ENCODE measurements at places on chromosomes 13 and 19.

GRCh38 chr19:42121036-42121621 lies 11.1 kb downstream of the POU2F2 start:
- no peak for DNase-seq

DNA sequence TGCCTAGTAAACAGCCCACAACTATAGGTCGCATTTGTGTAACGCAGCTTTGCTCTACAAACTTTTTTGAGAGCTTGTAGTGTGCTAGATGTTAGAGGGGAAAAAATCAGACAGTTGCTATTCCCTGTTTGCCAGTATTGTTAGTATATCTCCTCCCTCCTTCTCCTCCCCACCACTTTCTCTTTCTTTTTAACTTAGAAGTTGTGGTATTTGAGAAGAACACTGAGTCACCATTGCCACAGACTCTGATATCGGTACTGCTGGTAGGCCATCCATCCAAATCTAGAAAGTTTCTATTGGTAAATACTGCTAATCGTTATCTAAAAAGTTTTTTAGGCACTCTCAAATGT lies 666 bp downstream of the POMP start:
- no peak for DNase-seq

- DNase-seq: no peak
Observed at GRCh38 chr13:57437587-57437986, 194.0 kb upstream of the PCDH17 start.

DNA sequence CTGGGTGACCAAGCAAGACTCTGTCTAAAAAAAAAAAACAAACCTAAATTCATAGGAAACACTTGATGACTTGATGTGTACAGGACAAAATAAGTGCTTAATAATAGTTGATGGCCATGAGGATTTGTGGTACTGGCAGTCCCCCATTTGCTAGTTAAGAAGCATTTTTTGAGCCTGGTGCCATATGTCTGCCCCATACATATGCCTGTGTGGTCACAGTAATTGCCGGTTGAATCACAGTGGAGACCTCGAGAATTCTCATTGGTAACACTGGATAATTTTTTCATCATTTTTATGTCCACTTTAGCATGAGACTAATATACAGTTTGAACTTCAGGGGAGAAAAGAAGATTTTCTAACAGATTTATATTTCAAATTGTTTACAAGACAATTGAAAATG lies 79.2 kb downstream of the LRCH1 start:
- DNase-seq: no peak

GRCh38 chr19:30036154-30037129 lies 94.4 kb downstream of the URI1 start:
- no peak for DNase-seq

- DNase-seq: no peak
Observed at GRCh38 chr19:1626417-1627010, 21.3 kb upstream of the UQCR11 start.

DNA sequence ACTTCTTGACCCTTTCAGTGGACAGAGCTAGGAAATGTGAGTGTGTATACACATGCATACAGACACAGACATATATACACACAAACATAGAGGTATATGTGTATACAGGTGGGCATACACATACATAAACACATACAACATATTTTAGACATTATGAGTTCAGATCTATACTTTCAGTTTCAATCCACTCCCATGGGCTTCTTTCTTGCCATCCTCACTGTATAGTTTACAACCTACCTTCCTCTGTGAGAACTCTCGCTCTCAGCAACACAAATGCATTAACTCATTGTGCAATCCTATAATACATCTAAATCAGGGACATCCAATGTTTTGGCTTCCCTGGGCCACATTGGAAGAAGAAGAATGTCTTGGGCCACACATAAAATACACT lies 21.2 kb upstream of the SCEL start:
- DNase-seq: no peak

DNA sequence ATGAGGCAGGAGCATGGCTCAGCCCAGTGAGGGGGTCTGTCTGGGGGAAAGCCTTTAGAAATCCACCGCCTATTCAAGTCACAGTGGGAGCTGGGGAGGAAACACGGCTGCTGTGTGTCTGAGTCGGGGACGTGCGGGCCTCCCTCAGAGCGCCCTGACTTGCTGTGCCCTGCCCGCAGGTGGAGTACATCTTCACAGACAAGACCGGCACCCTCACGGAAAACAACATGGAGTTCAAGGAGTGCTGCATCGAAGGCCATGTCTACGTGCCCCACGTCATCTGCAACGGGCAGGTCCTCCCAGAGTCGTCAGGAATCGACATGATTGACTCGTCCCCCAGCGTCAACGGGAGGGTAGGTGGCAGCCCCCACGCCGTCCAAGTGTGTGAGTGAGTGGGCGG lies 137.8 kb upstream of the MCF2L start:
- no peak for DNase-seq

DNA sequence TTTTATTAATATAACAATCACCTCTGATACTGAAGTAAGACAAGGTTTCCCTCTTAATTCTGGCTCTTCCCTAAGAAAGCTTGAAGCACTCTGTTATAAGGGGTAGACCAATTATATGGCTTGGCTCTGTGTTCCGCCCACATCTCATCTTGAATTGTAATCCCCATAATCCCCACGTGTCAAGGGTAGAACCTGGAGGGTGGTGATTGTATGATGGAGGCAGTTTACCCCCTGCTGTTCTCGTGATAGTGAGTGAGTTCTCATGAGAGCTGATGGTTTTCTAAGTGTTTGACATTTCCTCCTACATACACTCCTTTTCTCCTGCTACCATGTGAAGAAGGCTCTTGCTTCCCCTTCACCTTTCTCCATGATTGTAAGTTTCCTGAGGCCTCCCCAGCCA lies 363.8 kb upstream of the PCDH20 start:
- DNase-seq: no peak

GRCh38 chr13:112902101-112902651 lies 66.8 kb upstream of the MCF2L start:
- DNase-seq: no peak

- peak; percentile 24 for DNase-seq
Observed at GRCh38 chr19:3115411-3115810, 20.4 kb upstream of the GNA15 start.

GRCh38 chr19:932648-933552 lies 7.1 kb downstream of the ARID3A start:
- peak; percentile 85 for DNase-seq

DNA sequence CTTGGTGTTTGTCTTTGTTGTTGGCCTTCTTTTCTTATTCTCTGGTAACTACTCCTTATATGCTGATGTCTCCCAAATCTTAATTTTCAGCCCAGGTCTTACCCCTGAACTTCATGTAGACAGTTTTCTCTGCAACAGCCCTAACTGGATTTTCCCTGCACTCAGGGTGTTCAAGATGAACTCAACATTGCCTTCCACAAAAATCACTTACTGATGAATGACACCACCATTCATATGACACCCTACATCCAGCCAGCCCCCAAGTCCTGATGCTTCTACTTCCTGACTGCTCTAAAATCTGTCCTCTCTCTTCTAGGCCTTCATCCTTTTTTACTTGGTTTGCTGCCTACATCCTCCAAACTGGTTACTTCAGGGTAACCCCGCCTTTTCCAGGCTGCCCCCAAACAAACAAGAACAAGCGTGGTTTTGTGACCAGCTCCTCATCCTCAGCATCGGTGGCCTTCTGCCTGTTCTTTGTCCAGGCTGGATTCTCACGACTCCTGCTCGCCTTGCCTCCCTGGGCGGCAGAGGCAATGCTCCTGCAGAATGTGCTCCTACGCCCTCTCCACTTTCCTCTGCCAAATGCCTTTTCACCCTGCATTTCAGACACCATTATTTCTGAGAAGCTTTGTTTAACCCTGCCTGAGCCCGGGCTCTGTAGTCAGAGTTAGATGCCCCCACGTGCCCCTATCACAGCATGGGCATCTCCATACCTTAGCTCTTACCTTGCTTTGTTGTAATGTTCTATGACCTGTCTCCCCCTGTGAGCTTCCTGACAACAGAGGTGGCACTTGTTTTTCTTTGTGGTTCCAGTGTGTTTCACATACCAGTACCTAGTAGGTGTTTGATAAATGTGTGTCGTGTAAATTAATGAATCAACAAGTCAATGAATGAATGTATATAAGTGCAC lies 61.8 kb downstream of the WDFY2 start:
- DNase-seq: no peak

- no peak for DNase-seq
Observed at GRCh38 chr13:109096101-109096500, 466.7 kb downstream of the MYO16 start.

DNA sequence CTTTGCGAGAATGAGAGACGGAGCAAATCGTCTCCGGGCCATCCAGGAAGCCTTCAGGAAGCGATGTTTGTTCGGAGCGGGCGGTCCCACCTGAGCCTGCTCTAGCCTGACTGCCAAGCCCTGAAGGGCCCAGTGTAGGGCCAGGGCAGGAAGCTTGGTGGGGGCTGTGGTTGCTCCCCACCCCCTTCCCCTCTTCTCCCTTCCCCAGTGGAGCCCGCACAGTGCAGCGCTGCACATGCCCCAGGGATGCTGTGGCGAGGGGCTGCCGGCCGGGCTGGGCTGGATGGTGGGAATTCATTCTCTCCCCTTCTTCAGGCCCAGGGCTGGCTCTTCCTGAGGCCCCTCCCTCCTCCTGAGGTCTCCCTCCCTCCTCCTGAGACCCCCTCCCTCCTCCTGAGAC lies 7.1 kb upstream of the GRTP1 start:
- DNase-seq: no peak

DNA sequence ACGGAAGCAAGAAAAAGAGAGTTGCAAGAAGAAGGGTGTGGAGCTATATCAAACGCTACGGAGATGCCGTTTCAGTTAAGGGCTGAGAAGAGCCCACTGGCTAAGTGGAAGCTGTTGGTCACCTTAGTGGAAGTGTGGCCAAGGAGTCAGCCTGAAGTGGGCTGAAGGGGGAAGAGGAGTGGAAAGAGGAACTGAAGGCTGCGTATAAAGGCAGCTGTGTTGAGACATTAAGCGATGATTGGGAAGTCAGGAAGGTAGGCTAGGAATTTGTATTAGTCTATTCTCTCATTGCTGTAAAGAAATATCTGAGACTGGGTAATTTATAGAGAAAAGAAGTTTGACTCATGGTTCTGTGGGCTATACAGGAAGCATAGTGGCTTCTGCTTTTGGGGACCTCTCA lies 14.1 kb upstream of the FRY start:
- no peak for DNase-seq

DNA sequence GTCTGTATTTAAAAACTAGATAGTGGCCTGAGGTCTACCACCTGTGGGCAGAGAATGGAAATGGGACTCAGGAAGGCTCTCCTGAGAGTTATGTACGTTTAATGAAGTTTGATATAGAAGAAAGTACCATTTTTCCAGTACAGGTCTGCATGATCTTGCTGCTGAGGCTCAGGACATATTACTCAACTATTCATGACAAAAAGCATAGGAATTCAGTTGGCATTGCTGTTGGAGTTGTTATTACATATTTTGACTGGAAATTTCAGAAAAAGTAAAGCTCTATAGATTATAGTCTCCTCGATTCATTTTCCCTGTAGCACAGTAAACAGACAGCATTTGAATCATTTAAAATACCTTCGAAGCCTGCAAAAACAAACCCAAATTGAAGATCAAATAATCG lies 469.8 kb downstream of the DCT start:
- DNase-seq: no peak

DNA sequence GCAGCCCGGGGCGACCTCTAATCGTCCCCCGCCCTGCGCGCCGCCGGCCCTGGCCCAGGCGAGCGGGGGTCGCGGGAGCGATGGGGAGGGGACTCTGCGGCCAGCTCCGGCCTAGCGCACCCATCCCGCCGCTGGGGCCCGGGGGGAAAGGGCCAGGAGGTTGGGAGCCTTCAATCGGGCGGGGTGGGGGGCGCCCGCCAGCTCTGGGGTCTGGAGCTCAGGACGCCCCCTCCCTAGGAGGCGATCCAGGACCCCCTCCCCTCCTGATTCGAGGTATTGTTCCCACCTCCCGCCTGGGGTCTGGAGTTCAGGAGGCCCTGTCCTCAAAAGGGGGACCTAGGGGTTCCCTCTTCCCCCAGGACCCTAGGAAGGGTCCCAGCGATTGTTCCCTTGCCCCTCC lies 430 bp downstream of the ZNF358 start:
- no peak for DNase-seq

DNA sequence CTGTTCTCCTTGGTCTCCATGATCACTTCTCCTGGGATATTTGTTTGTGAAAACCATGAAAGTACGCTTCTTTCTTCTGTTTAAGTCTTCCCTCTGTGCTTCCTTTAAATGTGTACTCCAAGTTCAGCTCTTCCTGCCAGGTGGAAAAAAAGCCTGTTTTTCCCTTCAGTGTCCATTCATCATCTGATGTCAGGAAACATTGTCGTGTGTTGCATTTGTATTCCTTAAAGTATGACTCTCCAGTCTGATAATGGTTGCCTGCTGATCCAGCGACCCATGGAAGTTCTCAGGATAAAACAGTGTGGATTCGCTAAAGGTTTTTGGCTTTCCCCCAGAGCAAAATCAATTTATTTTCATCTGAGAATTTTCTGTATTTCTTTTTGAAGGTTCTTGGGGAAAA lies 22.3 kb downstream of the SACS start:
- DNase-seq: no peak

DNA sequence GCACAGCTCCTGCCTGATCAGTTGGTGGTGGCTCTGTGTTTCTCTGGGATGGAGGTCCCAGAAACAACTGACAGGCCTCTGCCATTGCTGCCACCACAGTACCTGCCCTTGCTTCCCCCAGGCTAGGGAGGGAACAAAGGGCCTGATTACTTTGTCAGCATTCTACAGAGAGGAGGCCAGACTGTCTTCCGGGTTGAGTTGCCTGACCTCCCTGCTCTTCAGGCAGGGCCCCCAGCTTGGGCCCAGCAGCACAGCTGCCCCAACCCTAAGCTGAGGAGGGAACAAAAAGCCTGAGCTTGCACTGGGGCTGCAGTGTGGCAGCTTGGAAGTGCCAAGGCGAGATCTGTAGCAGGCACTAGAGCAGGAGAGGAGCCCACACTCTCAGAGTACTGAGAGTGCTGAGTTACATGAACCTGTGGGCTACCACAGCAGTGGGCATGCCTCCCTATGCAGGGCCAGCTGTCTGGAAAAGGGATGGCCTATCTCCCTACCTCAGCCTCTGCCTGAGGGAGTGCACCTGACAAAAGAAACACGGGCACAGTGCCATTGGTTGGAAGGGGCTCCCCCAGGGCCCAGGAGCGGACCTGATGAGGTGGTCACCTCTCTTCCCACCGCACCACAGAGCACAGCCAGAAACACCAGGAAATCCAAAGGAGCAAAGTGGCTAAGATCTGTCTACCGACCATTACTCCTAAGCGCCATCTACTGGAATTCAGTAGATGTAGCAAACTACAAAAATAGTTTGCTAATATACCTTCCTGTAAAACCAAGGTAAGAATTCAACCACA lies 24.4 kb downstream of the SLC25A15 start:
- DNase-seq: no peak

DNA sequence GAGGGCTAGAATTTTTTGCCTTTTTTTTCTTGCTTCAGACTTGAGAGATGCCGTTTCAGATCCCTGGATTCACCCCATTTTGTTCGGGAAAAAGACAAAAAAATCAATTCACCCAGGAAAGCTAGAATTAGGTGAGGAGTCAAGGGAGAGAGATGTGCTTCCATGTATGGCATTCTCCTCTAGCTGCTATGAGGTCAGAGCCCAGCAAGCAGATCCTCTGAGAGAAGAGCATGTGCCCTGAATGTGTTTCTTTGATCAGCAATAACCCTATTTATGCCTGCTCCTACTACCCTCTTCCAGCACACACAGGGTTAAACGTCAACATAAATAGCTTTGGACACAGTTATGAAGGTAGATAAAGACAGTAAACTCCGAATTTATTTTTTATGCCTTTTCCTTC lies 53.6 kb downstream of the NDFIP2 start:
- no peak for DNase-seq
